GM04504 (cell line): ENCODE measurements at places on chromosomes 7 and 10.
A peak's percentile ranks its signal among the peaks of the same experiment; 100 is the strongest.

DNA sequence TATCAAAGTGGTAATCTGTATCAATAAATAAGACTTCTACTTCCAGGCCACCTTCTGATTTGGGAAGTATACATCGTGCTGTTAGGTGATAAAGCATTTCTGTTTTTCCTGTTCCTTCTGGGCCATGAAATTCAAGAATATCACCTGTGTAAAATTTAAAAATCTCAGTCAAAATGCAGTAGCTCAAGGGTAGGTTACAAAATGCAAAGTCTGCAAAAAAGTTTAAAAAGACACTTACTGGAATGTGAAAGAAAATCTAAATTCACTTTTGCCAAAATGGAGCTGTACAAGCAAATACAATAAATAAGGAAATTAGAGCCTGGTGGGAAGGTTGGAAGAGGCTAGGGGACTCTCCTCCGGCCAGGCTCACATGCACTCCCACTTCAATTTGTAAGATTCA is 26.7 kb downstream of the XRCC2 start:
- DNase-seq = no peak

DNA sequence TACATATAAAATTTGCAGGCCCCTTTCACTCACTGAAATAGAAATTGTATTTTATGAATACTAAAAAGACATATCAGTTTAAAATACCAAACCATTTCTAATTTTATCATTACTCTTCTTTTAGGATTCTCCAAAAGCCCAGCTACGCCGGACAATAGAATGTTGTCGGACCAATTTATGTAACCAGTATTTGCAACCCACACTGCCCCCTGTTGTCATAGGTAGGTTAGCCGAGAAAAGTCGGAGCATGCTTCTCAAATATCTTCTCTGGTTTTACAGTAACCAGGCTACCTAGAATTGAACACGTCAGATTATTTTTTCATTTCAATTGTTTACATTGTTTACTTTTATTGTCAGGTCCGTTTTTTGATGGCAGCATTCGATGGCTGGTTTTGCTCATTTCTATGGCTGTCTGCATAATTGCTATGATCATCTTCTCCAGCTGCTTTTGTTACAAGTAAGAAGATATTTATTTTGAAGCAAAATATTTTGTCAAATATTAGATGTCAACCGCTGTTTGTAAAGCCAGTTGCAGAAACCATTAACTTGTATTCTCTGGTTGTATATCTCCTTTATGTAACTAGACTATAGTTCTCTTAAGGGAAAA is 57.6 kb downstream of the MMRN2 start:
- peak; percentile 40 for DNase-seq

DNA sequence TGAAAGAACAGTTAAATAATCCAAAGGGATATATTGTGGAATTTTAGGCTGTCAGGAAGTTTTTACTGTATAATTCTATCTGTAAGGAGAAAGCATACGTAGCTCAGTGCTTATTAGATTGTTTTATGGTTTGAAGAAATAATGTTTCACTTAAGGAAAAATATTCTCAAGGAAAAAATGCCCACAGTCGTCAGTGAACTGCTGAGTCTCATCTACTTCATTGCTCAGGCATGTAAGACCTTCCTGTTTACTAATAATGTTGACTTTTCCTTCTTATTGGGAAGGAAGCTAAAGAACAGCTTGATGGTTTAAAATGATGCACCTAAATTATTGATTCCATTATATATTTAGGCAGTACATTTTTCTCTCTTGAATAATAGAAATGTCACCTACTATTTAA is 304.2 kb downstream of the SDK1 start:
- no peak for DNase-seq

DNA sequence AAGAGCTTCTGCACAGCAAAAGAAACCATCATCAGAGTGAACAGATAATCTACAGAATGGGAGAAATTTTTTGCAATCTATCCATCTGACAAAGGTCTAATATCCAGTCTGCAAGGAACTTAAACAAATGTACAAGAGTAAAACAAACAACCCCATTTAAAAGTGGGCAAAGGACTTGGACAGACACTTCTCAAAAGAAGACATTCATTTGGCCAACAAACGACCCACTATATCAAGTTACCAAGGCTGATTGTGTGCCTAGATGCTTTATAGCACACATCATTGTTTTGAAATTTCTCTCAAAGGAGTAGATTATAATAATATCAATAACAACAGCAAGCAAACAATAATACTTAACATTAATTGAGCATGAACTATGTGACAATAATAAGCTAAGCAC is 117.1 kb downstream of the TFPI2 start:
- no peak for DNase-seq

DNA sequence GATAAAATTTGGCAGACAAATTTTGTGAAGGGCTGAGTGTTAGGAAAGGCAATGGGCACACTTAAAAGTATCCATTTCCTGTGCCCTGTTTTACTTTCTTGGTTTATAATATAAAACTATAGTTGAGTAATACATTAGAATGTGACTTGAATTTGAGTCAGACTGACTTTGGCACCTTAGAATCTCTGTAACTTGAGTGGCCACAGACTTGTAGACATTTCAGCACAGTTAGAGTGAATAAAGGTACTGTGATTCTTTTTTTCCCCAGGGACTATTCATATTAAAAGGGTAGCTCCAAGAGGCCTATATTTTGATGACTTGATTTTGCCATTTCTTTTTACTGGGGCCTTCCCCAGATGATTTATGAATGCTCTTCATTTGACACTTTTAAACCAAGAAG is 22.4 kb downstream of the GBF1 start:
- DNase-seq = peak; percentile 36

DNA sequence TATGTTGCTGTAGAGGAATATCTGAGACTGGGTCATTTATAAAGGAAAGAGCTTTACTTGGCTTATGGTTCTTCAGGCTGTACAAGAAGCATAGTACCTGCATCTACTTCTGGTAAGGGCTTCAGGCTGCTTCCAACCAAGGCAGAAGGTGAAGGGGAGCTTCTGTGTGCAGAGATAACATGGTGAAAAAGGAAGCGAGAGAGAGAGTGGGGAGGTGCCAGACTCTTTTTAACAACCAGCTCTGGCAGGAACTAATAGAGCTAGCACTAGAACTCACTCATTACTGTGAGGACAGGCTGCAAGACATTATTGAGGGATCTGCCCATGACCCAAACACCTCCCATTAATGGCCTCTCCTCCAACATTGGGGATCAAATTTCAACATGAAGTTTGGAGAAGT is 94.5 kb downstream of the KIF20B start:
- DNase-seq = no peak

DNA sequence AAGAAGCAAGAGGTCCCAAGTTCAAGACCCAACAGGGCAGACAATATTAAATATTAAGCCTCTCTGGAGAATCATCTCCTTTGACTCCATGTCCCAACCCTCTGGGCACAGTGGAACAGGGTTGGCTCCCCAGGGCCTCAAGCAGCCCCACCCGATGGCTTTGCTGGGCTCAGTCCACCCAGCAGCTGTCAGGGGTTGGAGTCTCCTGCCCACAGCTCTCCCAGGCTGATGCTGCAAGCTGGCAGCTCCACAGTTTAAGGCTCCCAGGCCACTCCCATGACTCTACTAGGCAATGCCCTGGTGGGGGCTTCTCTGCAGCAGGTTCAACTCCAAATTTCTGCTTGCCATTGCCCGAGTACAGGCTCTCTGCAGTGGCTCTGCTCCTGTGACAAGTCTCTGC is 55.1 kb downstream of the LARP4B start:
- no peak for DNase-seq

DNA sequence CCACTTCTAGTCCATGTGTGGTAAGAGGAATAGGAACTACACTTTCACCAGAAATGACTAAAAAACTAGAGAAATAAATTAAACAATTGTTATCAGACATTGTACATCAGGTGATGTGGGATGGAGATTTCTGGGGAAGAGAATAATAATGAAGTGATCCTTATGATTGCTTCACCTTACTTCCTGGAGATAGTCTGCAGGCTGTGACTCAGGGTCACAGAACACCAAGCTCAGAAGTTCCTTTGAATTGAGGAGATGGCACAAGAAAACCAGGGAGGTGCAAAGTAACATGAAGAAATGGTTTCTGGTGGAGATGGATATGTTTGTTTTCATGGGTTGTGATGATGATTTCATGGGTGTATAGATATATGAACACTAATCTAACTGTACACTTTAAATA is 44.5 kb downstream of the ZWINT start:
- DNase-seq = no peak

DNA sequence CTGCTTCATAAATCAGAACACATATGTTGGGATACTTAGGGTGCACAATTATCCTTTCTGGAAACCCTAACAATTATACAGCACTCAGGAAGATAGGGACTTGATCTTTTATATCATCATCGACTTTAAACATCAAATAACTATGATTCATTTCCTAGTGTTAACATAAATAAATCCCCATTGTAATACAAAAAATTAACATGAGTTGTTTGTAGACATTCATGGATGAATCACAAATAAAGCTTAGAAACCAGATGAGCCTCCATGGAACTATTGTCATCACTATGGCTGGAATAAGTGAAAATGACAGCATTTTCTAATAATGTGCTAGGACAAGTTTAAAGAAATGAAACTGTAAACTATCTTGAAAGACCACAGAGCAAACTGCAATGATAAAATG is 821.7 kb downstream of the GATA3 start:
- DNase-seq = no peak

DNA sequence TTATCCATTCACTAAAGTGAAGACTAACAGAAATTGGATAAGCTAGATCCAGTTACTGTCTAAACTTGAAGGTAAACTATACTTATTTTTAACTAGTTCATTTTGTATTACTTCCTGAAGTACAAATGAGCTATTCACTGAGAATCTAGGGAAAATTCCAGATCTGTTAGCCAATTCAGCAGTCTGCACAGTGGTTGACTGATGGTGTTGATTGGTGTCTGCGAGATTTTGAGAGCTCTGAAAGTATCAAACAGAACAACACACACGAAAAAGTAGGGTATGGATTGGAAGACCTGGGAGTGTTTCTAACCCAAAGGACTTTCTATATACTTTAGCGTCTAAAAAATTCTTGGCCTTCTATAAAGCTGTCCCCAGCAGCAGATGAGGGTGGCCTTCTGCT is 33.6 kb upstream of the AGR2 start:
- no peak for DNase-seq

DNA sequence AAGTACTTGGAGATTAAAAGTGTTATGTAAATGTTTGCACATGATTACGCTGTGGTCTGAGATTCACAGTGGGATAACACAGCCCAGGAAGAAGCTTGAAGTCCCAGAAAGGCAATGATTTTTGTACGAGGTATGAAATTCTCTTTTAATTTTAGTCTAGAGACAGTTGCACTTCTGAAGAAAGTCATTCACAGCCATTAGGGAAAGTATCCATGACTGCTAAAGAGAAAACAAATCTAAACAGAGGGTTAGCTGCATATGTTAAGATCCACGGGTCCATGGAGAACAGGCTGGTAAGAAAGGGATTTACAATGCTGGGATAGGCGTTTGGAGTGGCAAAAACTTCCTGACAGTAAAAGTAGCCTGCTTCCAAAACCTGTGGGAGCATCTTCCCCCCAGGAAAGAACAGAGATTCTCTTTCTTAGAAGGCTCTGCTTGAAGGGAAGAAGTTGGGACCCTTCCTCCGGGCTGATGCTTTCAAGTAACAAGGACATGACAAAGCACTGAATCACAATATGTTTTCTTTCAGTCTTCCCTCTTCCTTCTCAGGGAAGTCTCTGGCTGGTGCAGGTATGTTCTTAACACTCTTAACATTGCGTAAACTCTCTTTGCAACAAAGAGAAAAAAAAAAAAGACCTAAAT is 220.8 kb upstream of the CELF2 start:
- no peak for DNase-seq

DNA sequence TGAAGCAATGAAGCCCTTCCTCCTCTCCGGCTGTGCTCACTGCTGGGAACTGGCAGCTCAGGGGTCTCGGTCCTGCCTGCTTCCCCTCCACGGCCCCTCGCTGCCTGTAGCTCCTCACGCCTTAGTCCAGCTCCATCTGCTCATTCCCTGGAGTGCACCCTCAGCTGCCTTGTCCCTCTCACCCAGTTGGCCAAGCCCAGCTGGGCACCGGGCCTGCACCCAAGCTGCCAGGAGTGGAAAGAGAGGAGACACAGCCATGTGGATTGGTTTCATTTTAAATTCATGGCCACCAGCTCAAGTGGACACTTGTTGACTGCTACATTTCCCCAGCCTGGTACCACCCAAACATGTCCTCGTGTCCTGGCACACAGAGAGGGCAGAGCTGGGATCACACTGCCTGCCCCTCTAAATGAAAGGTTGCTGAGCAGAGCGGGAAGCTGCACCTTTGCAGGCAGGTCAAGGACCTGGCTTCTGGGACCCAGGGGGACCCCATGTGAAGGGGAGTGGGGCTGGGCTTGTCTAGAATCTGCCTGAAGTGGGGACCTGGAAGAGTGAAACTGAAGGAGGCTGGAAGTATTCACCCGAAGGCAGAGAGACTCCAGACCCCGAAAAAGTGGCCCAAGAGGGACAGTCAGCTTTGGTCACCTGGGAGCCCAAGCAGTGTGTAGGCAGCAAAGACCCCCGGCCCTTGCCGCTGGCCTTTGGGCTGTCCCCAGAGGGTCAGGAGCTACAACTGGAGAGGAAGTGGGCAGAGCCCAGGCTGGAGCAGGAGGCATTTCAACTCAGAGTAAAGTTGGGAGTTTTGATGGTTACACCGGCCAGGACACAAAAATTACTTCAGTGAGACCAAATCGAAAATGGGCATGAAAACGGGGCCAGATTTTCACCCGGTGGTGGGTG is 15.0 kb upstream of the BNIP3 start:
- DNase-seq = no peak

GRCh38 chr7:101915000-101915399 is 97.6 kb downstream of the CUX1 start:
- DNase-seq = no peak

DNA sequence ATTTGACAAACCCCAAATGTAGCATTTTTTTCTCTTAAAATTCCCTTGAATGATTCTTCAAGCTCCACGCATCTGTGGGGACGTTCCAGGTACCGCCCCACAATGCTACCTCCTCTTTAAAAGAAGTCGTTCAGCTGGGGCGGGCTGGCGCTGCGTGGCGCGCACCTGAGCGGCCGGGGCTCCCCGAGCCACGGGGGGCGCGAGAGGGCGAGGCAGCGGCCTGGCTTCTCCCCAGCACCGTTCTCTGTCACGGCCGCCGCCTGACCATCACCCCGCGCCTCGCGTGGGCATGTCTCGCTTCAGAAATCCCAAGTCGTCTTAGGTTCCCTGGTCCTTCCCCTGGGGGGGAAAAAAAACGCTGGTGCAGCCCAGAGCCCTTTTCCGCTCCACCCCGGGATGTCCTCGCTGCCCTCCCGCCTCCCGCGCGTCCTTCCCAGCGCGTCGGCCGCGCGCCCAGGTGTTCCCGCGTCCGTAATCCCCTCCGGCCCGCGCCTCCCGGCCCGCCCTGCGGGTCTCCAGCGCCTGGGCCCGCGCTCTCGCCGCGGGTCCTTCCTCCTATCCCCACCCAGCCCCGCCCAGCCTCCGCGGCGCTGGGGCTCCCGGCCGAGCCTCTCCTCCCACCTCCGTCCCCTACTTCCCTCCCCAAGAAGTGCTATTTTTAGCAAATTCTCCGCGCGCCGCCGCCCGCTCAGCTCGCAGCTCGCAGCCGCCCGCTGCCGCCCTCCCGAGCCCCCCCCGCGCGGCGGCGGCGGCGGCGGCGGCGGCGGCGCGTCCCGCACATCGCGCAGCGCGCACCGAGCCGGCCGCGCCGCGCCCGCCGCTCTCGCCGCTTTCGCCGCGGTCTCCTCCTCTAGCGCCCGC is 58.7 kb upstream of the PRPS1L1 start:
- no peak for DNase-seq
